ENCODE measurements at places on chromosomes 1 and 21.

DNA sequence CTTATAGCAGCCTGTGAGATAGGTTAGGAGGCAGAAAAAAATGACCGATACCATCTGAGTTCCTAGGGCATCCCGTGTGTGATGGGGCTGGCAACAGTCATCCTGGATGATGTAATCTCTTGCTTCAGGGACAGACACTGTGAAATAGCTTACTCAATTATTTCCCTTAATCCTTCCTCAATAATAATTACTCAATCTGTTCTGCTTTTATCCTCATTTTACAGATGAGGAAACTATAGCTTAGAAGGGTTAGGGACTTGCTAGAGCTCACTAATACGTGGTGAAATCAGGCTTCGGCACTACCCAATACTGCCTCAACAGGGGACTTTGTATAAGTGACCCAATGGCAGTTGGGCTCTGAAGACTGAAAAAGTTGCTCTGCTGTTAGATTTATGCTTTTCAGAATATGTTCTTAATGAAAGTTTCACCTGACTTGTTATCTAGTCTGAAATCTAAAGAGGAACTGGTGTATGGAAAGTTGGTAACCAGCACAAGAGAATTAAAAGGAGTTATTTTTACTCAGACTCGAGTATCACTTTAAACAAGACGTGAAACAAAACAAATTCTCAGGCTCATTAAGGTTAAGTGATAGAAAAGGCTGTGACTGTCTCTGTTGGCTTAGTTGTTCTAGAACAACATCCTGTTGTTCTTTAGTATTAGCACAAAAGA lies 14.4 kb downstream of the CD55 start:
- DNase-seq: no peak

DNA sequence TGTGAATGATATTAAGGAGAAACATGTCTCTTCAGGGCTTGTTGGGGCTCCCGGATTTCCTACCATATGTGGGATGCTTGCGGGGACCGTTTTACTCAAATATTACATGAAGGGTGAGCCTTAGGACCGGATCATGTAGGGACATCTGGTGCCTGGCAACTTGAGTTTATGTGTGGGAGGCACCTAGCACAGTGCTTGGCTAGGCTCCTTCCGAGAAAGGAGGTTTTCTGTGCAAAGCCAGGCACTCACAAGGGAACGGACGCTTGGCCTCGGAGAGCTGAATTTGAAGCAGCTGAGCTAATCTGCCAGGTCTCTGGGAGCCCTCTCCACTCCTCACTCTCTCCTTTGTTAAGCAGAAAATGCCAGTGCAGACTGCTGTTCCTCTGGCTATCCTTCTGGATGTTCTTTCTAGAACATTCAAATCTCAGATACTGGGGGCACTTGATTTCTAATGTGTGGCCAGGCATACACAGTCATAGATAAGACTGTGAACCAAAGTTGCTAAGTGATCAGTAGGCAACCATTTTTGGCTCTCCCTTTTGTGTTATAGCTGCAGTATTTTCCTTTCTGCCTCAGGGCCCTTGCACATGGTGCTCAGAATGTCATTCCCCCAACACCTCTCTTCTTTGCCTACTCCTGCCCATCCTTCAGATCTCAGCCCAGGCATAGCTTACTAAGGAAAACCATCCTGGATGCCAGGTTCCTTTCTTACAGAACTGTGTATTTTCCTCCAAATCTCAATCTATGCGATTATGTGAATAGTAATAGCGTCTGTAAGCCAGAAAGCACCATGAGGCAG lies 216.6 kb upstream of the CSF3R start:
- DNase-seq: no peak

DNA sequence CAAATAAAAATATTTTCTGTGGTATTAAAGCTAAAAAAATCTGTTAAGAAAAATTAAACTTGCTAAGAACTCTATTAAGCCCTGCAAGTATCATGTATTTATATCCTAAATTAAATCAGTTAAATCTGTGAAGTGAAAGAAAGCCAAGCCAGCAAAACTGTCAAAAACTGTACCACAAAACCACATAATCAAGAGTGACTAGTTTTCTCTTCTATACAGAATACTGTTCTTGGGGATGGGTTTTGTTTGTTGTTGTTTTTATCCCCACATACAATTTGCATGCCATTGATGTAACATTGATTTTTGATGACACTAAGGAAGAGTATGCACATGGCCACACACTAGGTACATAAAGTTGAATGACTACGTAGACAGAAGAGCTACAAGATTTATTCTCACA lies 20.4 kb downstream of the DPH5 start:
- no peak for DNase-seq

DNA sequence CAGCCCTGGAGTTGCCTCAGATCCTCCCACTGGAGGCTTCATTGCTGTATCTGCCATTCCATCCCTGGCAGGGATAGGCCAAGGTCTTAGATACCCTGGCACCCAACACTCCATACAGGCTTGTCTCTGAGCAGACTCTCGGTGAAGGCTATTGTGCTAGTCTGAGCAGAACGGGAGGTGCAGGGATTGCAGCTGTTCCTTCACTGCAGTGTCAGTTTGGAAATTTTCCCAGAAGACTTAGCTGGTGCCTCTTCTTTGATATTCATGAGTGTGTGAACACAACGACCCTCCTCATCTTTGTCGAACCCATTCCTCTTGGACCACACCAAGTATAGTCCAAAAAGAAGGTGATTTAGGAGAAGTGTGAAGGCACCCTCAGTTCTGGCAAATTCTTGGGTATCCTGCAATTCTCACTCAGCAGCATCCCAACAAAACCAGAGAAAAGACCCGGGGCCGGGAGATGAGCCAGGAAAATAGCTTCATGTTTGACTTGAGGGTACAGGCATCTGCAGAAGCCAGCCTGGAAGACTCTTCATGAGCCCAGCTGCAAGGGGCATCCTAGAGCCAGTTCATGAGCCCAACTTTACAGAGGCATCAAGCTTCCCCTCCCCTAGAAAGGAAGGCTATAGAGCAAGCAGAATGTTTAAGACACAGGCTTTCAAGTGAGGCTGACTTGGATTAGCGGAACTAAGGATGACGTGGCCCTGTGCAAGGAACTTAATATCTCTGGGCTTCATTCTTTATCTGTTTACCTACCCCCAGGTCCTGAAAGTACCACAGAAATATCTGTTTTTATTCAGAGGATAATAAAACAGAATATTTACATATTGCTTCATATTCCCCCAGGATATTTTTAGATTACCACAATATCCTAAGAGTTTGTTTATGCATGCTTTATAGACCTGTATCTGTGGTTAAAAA lies 38.8 kb upstream of the HAO2 start:
- DNase-seq: no peak

- no peak for DNase-seq
These were observed 160.1 kb downstream of the SLC45A1 start for GRCh38 chr1:8477983-8478362.

- DNase-seq: peak; percentile 61
These were observed 19.3 kb upstream of the KLHDC8A start for GRCh38 chr1:205375835-205376545.
